CD4-positive, alpha-beta T cell treated with Interleukin-10 for 1 hour (primary cell): ENCODE measurements at places on chromosomes 5 and 9.

DNA sequence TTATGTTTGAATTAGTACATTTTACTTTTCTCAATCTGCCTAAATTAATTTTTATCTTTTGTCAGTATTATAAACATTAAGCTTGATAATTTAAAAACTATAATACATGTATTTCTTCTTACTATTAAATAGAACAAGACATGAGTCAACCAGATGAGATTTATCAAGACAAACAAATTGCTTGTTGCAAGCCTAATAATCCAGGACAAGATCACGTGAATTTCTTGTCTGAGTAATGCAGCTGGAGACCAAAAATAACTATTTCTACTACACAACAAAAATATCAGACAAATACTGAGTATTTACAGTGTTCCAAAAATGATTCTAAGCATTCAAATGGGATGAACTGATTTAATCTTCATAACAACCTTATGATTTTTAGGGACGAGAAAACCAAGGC lies 339.1 kb upstream of the PRR16 start:
- DNase-seq = no peak

GRCh38 chr9:113701774-113702755 lies 174.0 kb upstream of the ZNF618 start:
- no peak for DNase-seq

DNA sequence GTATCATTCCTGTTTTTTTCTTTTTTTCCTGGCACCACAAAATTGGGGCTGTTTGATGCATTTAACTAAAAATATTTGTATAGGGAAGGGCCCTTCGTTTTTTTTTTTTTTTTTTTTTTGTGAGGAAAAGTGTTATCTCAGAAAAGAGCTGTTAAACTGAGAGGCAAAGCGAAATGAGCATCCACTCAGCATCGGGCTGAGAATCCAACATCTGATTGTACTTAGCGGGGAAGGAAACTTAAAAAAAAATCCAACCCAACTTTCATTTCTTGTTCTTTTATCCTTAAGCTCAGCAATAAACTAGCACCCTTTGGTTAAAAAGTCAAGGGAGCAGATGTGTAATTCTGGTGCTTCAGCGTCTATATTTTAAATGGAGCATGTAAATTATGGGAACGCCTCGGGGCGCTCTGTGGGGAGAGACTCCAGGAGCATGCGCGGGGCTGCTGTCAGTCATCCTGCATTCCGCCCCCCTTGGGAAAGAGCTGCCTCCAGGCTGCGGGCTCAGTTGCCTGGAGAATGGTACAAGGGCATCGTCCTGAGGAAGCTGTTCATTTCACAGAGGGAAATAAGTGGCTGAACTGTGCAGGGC lies 33.3 kb downstream of the DMRT2 start:
- DNase-seq = no peak

GRCh38 chr5:31196309-31196708 lies 2.8 kb downstream of the CDH6 start:
- no peak for DNase-seq

DNA sequence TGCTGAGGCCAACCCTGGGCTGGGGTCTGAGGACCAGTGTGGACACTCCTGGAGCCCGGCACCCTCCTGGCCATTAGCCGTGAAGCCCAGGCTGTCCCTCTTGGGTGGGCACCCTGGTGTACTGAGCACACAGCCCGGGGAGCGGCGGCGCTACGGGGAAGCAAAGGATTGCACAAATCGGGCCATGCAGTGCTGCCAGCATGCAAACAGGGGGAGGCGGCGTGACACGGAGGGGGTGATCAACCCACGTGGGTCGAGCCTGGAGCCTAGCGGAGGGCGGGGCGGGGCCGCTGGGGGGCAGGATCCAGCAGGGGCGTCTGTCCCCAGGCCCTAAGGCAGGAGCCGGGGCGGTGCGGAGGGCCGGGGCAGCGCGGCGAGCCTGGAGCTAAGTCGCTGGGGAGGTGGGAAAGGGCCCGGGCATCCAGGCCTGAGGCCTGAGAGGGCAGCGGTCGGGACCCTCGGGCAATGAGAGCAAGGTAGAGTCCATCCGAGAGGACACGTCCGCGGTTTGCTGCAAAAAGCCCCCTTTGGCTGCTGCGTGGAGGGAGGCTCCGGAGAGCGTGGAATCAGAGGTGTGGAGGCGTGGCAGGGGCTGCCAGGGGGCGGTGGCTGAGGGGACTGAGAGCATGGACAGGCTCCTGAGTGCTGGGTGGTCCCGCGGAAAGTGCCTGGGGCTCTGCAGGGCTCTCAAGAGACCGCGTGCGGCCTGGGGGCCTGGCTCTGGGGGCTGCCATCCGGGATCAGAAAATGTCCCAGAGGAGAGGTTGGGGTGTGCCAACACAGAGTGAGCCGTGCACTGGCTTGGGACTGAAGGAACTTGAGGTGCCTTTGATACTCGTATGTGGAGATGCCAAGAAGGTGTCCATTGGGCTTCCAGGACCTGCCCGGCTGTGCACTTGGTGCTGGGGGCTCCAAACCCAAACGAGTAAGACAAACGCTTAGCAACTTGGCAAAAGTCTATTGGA lies 94.2 kb downstream of the BARX1 start:
- DNase-seq = no peak

- DNase-seq = no peak
Measured at GRCh38 chr5:81205058-81205457, 28.1 kb upstream of the CKMT2 start.

DNA sequence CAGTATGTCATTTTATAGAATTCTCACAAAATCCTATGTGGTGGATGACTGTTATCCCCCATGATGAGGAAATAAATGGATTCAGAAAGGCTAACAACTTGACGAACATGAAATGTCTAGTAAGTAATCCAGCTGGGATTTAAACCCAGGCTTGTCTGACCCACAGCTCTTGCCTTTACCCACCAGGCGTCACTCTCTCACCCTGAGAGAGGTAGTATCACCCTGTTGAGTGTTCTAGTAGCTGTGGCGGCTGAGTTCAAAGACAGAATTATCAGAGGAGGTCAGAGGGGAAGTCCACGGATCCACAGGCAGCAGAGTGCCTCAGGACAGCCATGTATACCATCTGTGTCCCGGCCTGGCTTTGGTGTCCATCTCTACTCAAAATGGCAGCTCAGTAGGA lies 113.8 kb downstream of the ZNF462 start:
- no peak for DNase-seq

DNA sequence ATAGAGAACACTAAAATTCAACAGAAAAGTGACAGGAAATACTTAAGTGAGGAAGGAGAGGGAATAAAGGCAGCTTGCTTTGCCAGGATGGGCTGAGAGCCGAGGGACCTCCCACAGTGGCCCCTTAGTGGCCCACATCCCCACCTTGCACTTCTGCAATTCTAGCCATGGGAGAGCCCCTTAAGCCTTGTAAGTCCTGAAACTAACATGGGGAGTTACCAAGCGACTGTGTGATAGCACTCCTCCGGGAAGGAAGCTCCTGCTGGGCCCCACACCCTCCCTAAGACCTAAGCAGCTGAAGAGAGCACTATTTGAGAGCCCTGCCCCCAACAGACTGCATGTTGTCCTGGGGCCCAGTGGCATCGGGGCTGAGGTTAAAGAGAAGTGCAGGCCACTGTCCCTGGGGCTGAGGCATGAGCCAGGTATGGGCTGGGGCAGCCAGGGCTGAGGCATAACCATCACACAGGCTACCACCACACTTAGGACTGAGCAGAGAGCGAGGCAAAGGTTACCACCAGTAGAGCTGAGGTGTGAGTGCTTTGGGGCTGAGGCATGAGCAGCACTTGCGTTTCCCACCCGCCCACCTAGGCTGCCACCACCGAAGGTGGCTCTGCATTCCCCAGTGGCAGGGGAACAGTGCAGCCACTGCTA lies 301.8 kb upstream of the TRPC7 start:
- DNase-seq = no peak

GRCh38 chr5:120873083-120873482 lies 409.0 kb downstream of the PRR16 start:
- no peak for DNase-seq

DNA sequence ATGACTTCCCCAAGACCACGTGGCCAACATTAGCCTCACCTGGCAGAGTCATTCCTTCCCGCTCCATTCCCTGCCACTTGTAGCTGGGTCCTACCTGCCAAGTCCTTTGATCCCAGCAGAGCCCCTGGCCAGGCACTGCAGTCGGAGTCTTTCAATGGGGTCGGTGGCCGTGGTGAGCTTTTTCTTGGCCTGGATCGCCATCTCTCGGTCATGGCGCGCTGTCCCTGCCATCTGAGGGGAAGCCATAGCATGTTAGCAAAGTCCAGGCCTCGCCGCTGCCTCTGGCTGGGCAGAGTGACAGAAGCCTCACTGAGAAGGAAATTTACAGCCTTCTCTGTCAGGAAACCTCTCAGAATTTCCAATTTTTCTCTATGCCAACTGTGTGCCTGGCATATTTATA lies 17.5 kb downstream of the CAPSL start:
- no peak for DNase-seq

- DNase-seq = no peak
Measured at GRCh38 chr5:39674209-39675082, 249.7 kb upstream of the DAB2 start.

DNA sequence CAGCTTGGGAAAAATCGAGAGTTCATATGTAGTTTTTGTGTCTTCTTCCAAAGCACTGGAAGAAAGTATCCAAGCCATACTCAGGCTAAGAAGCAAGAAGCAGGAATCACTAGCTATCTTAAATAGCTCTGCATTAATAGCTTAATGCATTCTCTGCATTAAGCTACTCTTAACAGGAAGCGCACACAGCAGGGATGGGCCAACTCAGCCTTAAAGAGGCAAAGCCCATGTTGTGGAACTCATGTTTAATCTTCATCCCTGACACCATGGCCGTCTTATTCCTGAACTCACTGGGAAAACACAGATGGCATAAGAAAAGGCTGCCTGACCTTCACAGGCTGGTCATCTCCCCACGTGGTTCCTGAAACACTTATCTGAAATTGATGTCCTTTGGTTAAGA lies 18.7 kb upstream of the ICE1 start:
- DNase-seq = no peak

GRCh38 chr9:130207241-130207992 lies 35.2 kb downstream of the NCS1 start:
- DNase-seq = no peak

- DNase-seq = no peak
Measured at GRCh38 chr5:74943905-74944304, 77.7 kb upstream of the FAM169A start.

GRCh38 chr9:21316860-21317259 lies 11.7 kb upstream of the IFNA5 start:
- no peak for DNase-seq

GRCh38 chr9:70125621-70126263 lies 82.1 kb downstream of the MAMDC2 start:
- DNase-seq = no peak

- DNase-seq = no peak
Measured at GRCh38 chr5:114716955-114717354, 355.1 kb downstream of the KCNN2 start.

DNA sequence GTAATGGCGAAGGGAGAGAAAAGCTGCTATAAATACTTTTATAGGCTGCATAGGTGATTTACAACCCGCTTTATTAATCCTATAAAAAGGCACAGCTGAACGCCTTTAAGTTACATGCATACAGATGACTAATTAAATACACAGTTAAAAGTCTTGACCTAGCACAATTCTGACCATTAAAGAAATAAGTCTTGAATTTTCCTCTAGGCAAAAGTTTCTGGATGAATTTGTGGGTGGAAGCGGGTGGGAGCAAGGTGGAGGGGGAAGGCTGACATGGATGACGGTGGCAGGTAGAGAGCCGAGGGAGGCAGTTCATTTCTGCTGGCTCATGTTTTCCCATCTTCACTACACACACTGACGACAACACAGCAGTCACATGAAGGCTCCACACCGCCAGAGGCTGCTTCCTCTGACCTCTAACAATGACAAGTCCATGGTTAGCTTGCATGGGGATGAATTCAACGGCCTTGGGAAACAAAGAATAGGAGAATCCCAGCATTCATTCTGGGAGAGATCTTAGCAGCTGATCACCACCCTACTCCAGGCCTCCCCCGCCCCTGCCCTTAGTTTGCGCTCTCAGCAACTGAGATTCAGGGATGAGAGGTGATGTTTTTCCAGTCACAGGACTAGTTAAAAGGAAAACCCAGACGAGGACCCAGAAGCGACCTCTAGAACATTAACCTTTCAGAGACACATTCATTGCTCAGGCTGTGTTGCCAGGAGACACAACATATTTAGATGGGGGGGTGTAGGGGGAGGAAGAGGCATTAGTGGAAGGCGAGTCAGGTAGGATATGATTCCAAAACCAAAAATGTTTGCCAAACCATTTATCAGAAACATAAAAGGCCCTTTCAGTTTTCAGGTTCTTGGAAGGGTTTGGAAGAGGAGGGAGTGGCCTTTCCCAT lies 329.3 kb downstream of the PIK3R1 start:
- no peak for DNase-seq

GRCh38 chr9:696332-697323 lies 144.9 kb upstream of the DMRT1 start:
- DNase-seq = no peak
